ENCODE measurements at places on chromosomes 12 and 14.

- peak; percentile 13 for DNase-seq
These were observed 408.0 kb downstream of the ZFP36L1 start for GRCh38 chr14:68384881-68385280.

DNA sequence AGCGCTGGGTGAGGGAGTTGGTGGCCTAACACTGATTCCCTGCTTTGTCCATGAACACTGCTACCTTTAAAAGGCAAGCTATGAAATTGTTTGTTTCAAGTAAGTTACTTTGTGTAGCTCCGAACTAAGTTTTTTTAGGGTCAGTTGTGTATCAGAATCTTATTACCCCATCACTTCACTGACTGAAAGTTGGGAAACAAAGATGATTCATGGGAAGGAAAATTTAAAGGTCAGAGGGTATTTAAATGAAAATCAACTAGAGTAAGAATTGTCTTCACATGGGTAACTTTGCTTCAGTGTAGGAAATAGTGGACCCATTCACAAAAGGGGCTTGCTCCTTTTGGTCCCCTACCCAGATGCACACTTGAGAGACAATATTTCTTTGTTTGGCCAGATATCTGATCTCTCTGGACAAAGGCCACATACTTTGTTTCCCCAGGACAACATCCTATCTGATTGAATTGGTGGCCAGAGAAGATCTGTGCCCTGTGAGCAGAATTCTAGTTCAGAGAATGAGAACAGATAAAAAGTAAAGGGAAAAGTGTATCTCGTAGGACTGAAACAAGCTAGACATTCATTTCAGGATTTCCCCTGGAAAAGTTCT, 53.5 kb downstream of the RAB35 start:
- no peak for DNase-seq

GRCh38 chr12:44774815-44775411, 101.2 kb downstream of the NELL2 start:
- DNase-seq: no peak

- DNase-seq: no peak
These were observed 2.9 kb downstream of the ULK1 start for GRCh38 chr12:131897276-131897675.

DNA sequence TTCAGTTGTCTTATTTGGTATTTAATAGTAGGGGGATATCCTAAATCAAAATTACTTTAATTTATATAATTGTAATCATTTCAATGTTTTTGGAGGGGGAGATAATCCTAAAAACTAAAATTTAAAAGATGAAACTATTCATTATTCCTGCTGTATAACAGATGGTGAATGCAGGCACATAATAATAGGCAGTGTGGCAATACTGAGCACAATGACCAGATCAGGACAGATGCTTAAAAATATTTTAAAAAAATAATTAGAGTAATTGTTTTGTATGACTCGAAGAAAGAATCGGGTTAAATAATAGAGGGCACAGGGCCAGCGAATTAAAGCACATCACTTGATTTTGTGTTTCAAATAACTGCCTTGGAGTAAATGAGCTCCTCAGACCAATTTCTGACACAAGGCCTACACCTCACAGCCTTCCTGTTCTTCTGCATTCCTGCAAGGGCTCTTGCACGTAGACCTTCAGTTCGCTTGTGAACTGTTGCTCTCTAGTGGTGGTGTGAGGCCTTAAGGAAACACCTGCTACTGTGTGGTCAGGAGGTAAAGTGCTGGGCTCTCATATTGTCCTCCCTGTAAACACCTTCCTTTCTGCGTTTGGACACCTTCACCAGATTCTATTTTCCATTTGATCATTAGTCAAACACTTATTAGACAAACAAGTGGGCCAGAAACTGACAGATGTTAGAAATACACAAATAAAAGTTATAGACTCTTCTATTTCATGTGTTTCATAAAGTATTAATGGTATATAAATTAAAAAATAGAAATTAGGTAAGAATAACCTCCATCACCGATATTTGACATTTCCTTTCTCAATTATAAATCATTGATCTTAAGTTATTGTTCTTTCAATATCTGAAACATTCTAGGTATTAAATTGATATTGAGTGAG, 29.3 kb upstream of the KLRF1 start:
- DNase-seq: no peak

DNA sequence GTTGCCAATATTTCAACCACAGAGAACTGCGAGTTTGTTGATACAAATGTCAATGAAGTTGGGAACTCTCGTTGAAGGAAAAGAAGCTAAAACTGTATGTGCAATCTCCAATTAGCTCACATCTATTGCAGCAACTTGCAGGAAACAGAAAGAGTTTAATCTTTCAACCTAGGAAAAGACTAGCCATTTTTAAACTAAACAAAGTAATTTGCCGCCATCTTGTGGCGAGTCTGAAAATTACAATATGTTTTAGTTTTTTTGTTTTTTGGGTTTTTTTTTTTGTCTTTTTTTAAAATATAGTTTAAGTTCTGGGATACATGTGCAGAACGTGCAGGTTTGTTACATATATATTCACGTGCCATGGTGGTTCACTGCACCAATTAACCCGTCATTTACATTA, 131.2 kb upstream of the FOXG1 start:
- DNase-seq: peak; percentile 27

- DNase-seq: no peak
These were observed 760.4 kb downstream of the TMEM121 start for GRCh38 chr14:106286697-106287290.

- no peak for DNase-seq
These were observed 186.6 kb upstream of the PLEKHG7 start for GRCh38 chr12:92516277-92516600.

DNA sequence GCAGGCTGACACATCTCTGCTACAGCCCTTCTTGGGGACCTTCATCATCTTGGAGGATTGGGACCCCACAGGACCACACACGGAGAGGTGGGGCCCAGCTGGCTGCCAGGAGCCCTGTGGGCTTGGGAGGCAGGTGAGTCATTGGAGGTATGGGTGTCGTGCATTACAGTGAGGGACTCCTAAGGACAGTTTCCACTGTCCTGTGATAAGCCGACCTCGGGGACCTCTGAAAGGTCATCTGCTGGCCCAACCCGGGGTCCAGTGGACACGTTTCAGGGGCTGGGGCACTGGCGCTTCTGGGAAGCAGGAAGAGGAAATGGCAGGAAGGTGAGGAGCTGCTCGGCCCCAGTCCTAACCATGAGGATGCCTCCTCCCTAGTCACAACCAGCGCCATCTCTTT, 238.0 kb downstream of the BCL11B start:
- no peak for DNase-seq

- DNase-seq: no peak
These were observed 36.8 kb upstream of the VWF start for GRCh38 chr12:6161124-6161882.

DNA sequence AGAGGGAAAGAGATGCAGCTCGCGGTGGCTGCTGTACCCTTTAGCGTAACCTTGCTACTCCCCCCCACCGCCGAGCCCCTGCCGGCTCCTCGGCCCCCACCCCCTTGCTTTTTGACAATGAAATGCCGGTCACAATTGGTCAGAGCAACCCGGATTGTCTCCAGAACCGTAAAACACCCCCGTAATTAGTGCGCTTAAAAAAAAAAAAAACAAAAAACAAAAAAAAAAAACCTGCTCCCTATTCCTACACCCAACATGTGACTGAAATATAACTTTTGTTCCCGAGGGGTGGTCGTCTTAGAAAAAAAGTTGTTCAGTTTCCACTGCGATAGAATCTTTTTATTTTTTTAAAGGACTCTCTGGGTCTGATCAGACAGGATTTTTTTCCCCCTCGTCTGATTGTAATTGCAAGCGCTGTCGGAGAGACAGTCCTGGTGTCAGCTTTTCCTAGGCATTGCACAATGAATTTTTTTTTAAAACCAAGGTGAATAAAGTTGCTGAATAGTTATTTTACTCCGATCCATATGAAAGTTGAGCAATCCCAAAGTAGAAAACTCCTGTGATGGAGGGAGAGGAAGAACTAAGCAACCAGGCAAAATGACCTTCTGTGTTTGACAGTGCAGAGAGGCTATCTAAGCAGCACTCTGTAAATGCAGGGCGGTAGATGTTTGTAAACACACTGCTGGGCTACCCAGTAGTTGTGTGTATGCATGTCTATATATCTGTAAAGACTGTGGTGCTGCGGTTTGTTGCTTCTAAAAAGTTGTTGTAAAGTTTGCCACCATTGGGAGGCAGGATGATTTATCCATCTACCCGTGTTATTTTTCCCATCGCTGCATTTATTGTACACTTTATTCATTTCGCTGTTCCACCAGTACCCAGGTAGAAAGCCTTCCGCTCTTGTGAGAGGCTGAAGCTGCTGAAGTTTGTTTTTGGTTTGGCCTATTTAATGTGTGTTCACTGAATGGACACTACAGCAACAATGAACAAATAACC, 1.1 kb downstream of the ETV6 start:
- DNase-seq: peak; percentile 46

DNA sequence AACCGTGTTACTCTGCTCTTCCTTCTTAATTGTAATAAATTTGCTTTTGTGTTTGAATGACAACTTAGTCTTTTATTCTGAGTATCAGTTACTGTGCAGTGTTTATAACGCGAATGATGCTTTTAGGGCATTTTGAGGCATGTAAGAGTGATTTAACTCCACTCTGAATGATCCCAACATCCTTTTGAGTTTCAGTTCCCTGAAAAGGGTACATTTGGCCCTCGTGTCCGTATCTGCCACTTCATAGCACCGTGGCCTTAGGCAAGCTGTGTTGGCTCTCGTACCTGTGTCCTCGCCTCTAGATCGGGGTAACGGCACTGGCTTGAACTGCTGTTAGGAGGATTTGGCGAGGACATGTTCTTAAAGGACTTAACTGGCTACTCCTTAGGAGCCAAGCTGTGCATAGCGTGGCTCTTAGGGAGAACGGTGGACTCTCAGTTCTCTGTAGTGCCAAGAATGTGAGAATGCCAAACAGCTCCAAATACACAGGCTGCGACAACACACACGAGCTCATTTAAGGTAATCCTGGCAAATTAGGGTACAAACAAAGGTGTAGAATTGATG, 92.0 kb downstream of the PPP2R5C start:
- no peak for DNase-seq

DNA sequence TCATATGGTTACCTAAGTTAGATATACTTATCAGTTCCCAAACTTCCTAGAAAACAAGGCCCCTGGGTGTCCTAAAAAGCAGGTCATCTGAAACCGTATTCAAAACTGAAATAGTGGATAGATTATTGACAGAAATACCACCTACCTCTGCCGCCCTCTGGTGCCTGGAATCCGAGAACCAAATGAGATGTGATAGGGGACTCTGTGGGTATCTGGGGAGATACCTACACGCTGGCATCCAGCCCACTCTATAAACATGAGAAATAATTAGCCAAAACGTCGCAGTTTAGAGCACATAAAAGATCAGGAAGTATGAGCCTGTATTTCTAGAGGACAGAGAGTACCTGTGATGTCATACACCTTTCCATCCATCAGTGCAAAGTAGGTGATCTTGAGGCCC, 4.4 kb downstream of the ORMDL2 start:
- DNase-seq: no peak

- no peak for DNase-seq
These were observed 7.5 kb downstream of the APPL2 start for GRCh38 chr12:105228494-105228893.

GRCh38 chr12:2540535-2540941, 254.2 kb upstream of the FKBP4 start:
- DNase-seq: no peak

DNA sequence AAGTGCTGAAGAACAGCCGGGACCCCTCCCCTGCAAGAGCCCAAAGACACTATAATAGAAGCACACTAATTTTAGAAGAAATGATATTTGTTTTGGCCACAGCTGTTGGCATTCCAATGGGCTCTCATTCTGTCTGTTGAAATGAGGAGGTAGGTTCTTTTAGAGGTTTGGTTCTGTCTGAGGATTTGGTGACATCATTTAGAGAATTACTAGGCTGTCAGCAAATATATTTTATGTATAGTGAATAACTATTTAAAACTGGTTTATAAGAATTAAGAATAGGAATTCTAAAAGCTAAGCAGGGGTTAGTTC, 200.7 kb upstream of the SLC38A2 start:
- DNase-seq: no peak

- DNase-seq: no peak
These were observed 14.8 kb downstream of the ELK3 start for GRCh38 chr12:96208801-96209549.

DNA sequence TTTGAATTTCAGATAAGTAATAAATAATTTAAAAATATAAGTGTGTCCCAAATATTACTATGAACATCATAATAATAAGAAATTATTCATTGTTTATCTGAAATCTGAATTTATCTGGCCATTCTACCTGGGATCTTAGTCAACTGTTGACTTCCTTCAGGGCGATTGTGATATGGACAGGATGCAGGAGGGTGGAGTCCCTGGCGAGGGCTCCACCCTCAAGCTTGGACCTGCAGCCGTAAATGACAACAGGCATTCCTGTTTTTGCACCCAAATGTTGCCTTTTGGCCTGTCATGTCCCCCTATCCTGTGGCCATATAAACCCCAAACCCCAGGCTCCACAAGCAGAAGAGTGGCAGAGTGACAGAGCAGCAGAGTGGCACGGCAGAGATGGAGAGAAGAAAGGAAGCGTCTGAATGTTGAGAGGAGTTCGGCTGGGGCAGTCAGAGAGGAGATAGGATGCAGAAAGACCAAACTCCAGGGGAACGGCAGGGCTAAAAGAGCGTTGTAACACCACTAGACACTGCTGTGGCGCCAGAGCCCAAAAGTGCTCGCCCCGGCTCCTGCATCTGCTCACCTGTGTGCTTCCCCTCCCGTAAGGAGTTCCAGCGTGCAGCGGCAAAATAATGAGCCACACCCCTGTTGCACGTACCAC, 39.4 kb upstream of the FUT8 start:
- DNase-seq: no peak

GRCh38 chr14:67331368-67332125, 28.1 kb downstream of the ATP6V1D start:
- no peak for DNase-seq

- DNase-seq: peak; percentile 55
These were observed 1.4 kb downstream of the SLC25A29 start for GRCh38 chr14:100304825-100305323.

DNA sequence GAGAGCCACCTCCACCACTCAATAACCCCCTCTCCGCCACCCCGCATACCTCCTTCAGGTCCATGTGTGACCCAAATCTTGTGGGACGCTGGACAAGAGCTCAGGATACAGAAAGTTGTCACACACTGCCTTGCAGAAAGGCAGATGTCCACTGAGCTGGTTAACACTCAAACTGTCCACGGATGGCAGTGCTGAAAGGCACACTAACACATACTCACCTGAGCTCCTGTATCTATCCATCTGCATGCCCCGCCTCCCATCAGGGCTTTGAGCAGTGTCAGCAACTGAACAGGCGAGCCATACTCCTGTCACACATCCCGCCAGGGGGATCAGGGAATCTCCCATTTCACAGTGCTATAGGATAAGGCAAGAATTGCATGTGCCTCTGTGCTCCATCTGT, 642.0 kb downstream of the GALC start:
- DNase-seq: no peak

- DNase-seq: peak; percentile 60
These were observed 199.7 kb downstream of the ANO2 start for GRCh38 chr12:5745251-5745888.

GRCh38 chr12:110182281-110182680, 58.1 kb downstream of the IFT81 start:
- DNase-seq: no peak

Measured in NCI-H1092 (cell line).